ENCODE measurements at places on chromosomes 4 and X. TPM values are rescaled to one million over a fixed set of nuclear protein-coding genes. Genes with fewer than 3 reads are reported as not detected.

DNA sequence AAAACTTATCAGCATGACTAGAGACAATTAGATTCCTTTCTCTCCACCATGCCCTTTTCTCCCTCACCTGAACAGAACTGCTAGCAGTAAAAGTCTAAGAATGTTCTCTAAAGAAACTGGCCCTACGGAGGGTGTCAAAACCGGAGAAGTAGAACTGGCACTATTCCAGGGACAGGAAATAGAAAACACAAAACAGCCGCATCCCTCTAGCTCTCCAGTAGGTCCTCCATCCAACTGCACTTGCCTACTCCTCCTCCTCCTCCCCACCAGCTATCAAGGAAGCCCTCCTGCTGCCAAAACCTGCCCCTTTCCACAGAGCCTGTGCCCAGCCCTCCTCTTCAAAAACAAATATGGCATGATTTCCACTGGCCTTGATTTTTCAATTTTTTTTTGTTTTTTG, 28.4 kb downstream of the FUNDC1 start:
- no peak for DNase-seq

DNA sequence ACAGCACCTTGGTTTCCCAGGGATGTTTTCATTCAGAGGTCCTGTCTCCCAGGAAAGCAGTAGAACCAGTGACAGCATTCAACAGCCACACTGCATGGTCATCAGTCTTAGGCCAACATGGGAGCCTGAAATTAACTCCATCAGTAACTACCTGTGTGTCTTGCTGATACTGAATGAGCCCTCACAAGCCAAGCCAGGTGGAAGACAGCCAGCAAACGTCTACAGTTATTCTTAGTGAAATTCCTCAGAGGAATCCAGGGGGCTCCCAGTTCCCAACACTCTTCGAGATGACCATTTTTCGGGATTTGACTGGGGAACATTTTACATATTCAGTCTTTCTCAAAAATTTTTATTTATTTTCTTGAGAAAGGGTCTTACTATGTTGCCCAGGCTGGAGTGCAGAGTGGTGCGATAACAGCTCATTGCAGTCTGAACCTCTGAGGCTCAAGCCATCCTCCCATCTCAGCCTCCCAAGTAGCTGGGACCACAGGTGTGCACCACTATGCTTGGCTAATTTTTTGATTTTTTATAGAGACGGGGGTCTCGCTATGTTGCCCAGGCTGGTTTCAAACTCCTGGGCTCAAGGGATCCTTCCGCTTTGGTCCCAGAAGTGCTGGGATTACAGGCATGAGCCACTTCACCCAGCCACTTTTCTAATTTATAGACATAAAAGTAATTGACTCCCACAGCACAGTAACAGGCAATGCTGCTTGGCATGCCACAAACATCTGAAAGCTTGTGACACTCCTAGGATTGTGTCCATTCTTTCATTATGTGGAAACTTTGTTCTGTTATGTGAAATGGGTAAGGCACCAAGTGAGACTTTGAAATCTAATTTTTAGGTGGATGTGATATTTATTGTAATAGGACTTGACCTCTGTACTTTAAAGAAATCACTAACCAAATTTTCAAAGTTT, 116.9 kb downstream of the SOWAHB start:
- DNase-seq: no peak

DNA sequence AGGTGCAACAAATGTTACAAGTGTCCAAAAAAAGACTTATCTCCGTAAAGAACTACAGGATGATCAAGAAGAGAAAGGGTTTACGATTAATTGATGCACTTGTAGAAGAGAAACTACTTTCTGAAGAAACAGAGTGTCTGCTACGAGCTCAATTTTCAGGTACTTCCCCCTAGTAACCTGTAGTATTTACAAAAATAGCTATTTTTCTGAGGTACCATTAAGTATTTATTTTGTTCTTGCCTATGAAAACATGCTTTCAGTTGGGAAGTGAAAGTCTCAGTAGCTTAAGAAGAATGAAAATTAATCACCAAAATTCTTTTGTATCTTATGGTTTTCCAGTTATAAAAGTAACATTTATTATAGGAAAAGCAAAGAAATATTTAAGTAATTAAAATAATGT, 5.9 kb downstream of the THAP9 start:
- DNase-seq: no peak

CCNI gene
- total RNA-seq: 371 TPM

DNA sequence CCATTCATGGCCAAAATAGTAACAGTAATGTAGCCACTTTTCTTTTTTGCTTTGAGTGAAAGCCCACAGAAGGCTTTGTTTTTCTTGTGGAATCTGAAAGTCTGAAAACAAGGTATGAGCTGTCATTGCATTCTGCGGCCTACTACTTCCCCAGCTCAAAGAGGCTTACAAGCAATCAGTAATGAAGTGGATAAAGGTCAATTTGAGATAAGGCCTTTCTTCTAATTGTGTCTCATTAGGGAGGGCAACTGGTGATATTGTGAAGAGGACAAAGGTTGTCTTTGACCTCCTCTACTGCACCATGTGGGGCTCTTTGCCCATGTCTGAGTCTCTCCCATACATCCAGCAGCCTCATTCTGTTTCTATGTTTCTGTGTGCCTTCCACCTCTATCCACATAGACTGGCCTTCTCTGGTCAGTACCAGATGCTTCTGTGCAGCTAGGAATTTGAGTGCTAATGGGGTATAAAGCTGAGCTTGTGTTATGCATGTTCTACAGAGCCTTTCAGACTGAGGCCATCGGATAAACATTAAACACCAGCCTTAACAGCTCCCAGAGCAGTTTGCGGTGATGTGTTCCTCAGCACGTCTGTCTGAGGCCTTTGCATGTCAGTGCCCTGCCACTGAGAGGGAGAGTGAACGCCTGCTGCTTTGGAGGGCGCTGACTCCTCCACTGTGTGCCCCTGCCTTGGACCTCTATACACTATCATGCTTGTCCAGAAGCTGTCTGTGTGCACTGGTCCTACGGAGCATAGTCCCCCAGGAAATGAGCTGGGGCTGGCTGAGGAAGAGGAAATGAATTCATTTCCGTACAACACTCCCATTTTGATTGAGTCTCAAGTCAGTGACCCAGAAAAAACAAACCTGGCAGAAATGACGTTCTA, 80.2 kb downstream of the SH2D1A start:
- DNase-seq: no peak

DNA sequence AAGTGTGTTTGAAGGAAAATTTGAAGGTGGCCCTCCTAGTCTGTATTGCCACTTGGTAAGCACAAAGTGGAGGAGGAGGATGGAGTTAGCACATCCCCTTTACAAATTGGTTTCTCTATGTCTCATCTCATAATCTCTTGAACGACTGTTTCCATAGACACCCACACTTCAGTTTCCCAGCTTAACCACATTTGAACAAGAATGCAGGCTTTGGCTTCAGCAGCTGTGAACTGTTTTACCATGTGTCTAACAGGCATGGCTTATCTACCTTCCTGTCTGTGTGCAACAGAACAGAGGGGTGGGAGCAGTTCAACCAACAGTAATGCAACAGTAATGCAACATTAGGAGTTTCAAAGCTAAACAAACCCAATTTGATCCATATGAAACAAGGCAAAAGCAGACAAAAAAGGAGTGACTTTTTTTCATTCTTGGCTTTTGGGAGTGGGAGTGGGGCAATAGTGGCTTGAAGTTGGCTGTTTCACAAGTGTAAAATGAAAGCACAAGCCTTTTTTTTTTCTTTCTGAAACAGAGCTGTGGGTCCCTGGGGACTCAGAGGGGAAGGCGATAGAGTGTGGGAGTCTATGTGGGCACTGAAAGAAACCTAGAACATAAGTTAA, 108.0 kb downstream of the ITM2A start:
- DNase-seq: peak; percentile 55

- no peak for DNase-seq
These were observed 234.7 kb upstream of the DIAPH2 start for GRCh38 chrX:96449896-96450295.

- DNase-seq: no peak
These were observed 47.7 kb upstream of the PPP2R2C start for GRCh38 chr4:6520051-6520636.

DNA sequence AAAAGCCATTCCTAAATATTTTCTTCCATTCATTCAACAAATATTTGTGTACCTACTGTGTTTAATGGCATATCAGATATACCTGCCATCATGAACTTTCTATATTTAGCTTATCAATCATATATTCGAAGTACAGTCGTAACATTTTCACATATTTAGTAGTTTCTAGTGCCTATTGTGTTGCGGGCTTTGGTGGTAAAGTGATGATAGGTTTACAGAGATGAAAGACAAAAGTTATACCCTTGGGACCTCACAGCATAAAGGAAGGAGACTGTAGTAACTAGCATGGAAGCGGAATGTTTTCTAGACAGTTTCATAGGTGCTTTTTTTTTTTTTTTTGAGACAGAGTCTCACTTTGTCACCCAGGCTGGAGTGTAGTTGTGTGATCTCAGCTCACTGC, 39.5 kb downstream of the RBPJ start:
- no peak for DNase-seq

PCDH10 gene
- total RNA-seq: 0.51 TPM

- no peak for DNase-seq
These were observed 47.7 kb downstream of the PHKA1 start for GRCh38 chrX:72666451-72666850.

DNA sequence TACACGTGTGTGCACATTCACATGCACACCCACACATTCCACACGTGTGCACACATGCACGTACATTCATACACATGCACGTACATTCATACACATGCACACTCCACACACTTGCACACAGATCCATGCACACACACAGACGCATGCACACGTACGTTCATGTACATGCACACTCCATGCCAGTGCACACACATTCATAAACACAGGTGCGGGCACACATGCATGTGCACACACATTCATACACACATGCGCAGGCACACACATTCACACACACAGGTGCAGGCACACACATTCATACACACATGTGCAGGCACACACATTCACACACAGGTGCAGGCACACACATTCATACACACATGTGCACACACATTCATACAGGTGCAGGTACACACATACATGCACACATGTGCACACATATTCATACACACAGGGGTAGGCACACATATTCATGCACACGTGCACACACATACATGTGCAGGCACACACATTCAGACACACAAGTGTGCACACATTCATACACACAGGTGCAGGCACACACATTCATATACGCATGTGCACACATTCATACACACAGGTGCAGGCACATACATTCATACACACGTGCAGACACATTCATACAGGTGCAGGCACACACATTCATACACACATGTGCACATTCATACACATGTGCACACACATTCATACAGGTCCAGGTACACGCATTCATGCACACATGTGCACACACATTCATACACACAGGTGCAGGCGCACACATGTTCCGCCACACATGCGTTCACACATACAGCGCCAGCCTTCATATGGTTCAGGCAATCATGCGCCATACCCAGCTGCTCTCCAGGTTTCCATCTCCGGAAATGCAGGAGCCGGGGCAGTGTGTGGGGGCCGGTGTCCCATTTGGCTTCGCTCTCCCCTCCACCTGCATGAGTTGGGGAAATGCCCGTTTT, 124.8 kb downstream of the HMX1 start:
- no peak for DNase-seq

DNA sequence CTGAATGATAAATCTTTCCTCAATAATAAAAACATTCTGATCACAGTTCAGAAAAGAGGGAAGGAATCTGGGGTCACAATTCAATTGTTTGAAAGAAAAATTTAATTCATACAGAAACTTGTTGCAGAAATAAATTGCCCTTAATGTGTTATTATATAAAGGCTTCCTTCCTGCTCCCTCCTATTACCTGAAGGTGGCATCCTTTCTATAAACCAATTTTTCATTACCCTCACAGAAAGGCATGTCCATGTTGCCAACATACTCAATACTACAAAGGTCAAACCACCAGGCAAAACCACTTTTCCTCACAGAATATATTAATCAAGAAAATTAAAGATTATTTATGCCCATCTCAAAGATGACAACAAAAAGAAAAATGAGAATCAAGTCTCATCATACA, 194.3 kb upstream of the CT83 start:
- no peak for DNase-seq

ADH1C gene
- not detected for total RNA-seq

MAP7D2 gene
- 0.08 TPM for total RNA-seq

- no peak for DNase-seq
These were observed 16.4 kb upstream of the OTUD4 start for GRCh38 chr4:145196747-145197146.

- DNase-seq: no peak
These were observed 365.1 kb downstream of the MAGEB5 start for GRCh38 chrX:26581091-26581490.

GRCh38 chrX:10570601-10571000, 49.8 kb downstream of the MID1 start:
- no peak for DNase-seq

DNA sequence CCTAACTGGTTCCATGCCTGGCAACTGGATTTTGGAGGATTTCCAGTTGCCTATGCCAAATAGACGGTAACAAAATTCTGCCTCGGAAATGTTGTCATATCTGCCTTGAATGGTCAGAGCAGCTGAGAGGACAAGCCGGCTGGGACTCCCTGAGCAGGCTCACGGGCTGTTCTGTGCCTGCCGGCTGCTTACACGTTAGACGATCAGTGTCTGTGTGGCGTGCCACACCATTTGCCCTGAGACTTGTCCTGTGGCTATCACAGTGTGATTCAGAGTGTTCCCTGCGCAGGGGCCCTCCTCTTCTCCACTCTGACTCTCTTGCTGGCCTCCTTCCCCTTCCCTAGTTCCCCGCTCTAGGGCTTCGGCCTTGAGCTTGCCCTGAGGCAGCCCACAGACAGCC, 42.4 kb downstream of the RAI2 start:
- no peak for DNase-seq

MUC7 gene
- 0.06 TPM for total RNA-seq

GRCh38 chr4:40525752-40526598, 103.7 kb downstream of the RBM47 start:
- no peak for DNase-seq

FOXR2 gene
- not detected for total RNA-seq

DNA sequence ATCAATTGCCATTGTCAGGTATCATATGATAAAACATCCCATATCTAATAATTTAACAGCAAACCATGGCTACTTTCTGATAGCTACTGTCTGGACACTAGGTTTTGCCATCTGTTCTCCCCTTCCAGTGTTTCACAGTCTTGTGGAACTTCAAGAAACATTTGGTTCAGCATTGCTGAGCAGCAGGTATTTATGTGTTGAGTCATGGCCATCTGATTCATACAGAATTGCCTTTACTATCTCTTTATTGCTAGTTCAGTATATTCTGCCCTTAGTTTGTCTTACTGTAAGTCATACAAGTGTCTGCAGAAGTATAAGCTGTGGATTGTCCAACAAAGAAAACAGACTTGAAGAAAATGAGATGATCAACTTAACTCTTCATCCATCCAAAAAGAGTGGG, 7.0 kb downstream of the NPY5R start:
- DNase-seq: no peak

- no peak for DNase-seq
These were observed 30.1 kb downstream of the TEX13A start for GRCh38 chrX:105190252-105190853.

DNA sequence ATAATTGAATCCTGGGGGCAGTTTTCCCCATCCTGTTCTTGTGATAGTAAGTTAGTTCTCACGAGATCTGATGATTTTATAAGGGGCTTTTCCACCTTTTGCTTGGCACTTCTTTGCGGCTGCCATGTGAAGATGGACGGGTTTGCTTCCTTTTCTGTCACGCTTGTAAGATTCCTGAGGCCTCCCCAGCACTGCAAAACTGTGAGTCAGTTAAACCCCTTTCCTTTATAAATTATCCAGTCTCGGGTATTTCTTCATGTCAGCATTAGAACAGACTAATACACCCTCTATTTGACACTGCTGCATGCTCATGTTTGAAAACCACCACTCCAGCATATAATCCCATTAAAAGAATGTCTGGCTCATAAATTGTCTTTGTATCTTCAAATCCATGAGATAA, 264.4 kb upstream of the ITM2A start:
- no peak for DNase-seq

SLITRK4 gene
- not detected for total RNA-seq

CXCL6 gene
- total RNA-seq: 0.08 TPM

Measured in SJCRH30 (cell line).